ENCODE measurements at places on chromosomes 2 and 18.
A peak's percentile ranks its signal among the peaks of the same experiment; 100 is the strongest.

DNA sequence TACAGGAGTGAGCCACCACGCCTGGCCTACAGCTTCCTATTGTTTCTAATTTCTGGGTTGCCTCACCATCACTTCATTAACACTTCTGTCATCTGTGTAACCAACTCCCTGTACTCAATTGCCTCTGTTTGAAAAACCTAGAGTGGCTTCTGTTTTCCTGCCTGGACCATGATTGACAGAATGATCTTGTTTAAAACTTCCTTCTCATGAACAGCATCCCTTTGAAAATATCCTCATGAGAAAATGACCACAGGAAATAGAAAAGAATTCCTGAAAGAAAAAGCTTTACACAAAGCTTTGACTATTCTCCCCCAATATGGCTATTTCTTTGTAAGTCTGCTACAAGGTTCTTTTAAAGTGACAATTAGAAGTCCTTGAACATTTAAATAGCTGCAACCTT lies 672.3 kb downstream of the ARHGAP15 start:
- DNase-seq, result no peak

- no peak for DNase-seq
These were observed 29.6 kb upstream of the DSC3 start for GRCh38 chr18:31072175-31072574.

GRCh38 chr2:23516520-23517256 lies 131.7 kb downstream of the KLHL29 start:
- no peak for DNase-seq

GRCh38 chr18:58592223-58593214 lies 36.4 kb downstream of the ALPK2 start:
- DNase-seq, result no peak

GRCh38 chr2:186569897-186570296 lies 20.0 kb upstream of the ITGAV start:
- DNase-seq, result no peak

- DNase-seq, result no peak
These were observed 739.7 kb downstream of the ERBB4 start for GRCh38 chr2:211798868-211799267.

DNA sequence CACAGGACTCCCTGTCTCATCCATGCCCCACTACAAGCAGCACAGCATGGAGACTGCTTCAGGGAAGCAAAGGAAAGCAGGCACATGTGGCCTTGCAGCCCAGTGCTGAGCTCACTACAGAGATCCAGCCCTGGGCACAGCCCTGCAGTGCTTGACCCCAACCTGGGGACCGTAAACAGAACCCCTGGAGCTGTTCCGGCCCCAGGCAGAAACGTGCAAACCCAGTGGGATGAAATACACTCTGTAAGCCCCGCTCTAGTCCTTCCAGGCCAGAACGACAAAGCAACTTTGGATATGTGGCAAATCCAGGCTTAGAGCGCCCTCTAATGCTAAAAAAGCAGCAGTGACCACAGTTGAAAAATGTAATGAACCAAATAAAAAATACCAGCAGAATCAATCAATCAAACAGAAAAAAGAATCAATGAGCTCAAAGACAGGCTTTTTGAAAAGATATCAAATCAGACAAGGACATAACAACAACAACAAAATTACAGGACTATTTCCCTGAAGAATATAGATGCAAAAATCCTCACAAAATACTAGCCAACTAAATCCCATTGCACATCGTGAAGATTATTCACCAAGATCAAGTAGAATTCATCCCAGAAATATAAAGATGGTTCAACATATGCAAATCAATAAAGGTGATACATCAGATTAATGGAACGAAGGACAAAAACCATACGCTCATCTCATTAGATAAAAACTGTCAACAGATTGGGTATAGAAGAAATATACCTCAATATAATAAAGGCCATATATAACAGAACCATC lies 45.6 kb downstream of the ZNF519 start:
- peak; percentile 5 for DNase-seq

GRCh38 chr2:172525601-172526000 lies 30.3 kb upstream of the PDK1 start:
- DNase-seq, result no peak

- DNase-seq, result no peak
These were observed 14.6 kb downstream of the TEX51 start for GRCh38 chr2:126913329-126913728.

- no peak for DNase-seq
These were observed 41.9 kb downstream of the CPO start for GRCh38 chr2:206981086-206981674.

- no peak for DNase-seq
These were observed 649.5 kb downstream of the SLC4A3 start for GRCh38 chr2:220276741-220277444.

DNA sequence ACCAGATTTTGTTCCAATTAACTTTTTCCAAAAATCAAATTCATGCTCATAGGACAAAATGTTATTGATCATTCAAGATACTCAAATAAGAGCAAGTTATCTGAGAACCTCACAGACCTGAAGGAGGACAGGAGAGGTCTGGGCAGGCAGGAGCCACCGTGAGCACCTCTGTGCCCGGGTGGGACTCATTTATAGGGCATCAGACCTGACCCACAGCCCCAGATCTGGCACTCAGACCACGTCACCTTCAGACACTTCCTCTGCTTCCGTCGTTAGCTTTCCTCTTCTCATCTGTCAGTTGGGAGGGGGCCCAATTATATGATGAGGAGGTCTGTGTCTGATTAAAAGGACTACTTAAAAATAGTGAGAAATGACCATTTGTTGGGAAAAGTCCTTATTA lies 169.4 kb downstream of the EIPR1 start:
- no peak for DNase-seq

DNA sequence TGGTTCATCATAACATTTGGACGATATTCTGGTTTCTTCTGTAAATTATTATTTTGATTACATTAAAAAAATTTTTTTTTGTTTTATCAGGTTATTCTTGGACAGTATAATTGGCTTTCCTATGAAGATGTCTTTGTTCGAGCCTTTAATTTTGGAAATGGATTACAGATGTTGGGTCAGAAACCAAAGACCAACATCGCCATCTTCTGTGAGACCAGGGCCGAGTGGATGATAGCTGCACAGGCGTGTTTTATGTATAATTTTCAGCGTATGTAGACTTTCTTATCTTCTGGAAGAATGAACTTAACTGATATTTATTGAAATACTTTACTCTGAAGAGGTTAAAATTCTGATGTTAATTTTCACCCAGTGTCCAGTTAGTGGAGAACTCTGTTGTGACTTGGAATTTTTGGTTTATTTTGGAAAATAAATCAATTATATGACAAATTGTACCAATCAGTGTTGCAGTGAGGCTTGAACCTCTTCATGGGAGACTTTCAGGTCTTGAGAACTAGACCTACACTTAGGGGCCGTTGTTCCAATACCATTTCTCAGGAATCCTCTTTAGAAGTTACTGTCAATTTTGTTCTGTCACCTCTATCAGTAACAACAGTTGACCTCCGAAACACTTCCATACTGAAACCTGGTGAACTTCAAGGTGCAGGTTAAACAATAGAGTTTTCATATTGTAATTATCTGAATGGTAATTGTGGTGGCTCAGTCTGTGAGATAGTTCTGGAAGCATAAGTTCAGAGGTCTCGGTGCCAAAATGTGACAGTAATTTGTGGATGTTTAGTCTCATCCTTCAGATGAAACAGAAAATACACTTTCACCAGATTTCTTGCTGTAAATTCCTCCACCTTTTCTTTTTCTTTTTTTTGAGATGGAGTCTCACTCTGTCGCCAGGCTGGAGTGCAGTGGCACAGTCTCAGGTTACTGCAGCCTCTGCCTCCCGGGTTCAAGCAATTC lies 55.7 kb downstream of the ACSL3 start:
- no peak for DNase-seq

DNA sequence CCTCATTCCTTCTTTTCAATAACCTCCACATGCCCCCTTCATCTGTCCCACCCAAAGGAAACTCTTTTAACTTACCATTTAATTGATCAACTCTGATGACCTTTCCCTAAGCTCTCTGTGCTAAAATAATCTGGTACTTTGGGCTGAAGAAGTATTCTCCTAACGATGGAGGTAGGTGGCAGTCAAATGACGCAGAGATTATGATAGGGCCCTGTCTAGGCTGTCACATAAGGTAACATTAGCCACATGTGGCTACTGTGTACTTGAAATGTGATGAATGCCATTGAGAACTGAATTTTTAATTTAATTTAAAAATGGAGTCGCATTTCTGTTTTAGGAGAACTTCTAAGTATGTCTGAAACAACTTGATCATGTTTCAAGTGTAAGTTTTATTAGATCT lies 140.5 kb upstream of the TNP1 start:
- no peak for DNase-seq

DNA sequence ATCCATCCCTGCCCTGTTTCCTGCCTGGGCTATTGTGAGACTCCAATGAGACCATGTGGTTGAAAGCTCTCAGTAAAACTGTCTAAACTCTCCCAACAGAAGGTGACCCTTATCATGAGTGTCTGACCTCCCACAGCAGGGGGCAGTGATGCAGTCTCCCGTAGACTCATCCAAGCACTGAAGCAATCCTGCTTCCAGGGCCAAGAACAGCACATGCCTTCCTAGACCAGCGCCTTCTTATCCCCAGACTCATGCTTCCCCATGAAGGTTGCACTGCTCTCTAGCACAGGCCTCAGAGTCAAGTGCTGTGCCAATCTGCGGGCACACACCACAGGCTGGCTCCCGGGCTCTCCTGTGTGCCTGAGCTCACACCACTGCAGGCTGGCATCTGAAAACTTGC lies 112.3 kb downstream of the TNS1 start:
- DNase-seq, result no peak

- DNase-seq, result no peak
These were observed 15.8 kb upstream of the IER3IP1 start for GRCh38 chr18:47191961-47192360.

DNA sequence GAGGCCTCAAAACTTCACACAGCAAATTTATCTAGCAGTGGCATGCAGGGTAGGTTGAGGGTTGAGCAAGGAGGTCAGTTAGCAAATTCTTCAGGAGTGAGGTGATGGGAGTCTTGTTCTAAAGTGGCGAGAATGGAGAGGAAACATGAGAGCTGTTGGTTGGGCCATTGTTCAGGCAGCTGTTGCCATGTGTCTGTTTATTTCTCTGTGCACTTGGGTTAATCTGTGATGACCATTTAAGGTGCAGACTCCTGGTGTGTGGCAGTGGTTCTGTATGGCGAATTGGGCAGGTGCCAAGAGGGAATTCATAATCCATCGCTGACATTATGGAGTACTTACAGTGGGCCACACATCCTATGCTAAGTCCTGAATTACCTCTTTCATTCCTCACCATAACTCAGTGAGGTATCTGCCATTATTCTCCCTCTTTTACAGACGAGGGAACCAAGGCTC lies 30.4 kb downstream of the TMEM178A start:
- DNase-seq, result no peak

DNA sequence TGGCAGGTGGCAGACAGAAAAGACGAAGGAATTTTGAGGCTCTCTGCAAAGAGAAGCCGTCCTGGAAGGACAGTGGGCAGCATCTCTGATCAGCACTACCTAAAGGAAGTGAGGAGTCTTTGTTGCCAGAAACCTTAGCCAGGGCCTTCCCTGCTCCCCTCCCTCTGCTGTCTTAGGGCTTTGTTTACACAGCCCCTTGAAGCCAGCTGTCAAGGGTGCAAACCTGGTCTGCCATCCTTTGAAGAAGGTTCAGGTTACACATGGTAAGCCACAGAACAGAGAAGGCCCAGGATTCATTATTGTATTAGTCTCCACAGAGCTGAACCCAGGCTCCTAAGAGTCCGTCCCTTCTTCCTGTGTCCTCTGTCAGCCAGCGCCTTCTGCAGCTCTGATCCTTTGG lies 356.7 kb downstream of the TGIF1 start:
- no peak for DNase-seq

GRCh38 chr2:240961910-240962299 lies 36.5 kb upstream of the SNED1 start:
- DNase-seq, result no peak

GRCh38 chr18:65016631-65017371 lies 734.0 kb upstream of the CDH7 start:
- no peak for DNase-seq

GRCh38 chr18:5052491-5052890 lies 144.6 kb downstream of the AKAIN1 start:
- DNase-seq, result no peak

GRCh38 chr2:221443645-221444044 lies 128.5 kb downstream of the EPHA4 start:
- DNase-seq, result no peak

DNA sequence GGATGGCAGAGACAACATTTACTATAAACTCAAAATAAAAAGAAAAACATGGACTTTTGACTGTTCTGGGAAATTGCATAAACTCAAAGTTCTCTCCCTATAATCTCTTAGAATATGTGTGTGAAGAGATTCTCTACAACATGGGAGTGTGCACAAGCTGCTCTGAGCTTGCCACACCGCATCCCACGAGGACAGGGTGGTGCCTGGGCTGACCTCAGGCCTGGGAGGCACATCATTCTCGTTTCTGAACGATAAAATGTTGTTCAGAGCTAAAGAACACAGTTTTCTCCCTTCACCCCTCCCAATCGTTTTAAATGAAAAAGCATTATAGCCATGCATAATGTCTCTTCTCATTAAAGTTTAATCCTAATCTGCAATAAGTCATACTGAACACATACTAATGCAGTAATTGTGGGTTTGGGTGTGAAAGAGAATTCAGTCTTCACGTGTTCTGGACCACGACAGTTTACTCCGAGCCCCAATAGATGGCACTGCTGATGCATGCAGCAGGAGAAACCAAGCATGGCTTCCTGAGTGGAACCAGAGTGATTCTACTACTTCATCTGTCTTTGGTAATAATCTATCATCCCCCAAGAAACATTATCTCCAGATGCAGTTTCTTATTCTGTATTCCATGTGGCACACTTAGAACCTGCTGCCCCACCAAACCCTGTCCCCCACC lies 46.9 kb upstream of the LAMA1 start:
- DNase-seq, result no peak
